ENCODE measurements at places on chromosomes 12 and 14. TPM values are rescaled to one million over a fixed set of nuclear protein-coding genes. Genes with fewer than 3 reads are reported as not detected.

The SIRT4 gene
- total RNA-seq, result 2.3 TPM

The BCL7A gene
- 23.8 TPM for total RNA-seq

The SLC25A47 gene
- not detected for total RNA-seq

The MLXIP gene
- total RNA-seq, result 35.7 TPM

The CPM gene
- total RNA-seq, result 14.6 TPM
